ENCODE measurements at places on chromosomes 2 and 18.

DNA sequence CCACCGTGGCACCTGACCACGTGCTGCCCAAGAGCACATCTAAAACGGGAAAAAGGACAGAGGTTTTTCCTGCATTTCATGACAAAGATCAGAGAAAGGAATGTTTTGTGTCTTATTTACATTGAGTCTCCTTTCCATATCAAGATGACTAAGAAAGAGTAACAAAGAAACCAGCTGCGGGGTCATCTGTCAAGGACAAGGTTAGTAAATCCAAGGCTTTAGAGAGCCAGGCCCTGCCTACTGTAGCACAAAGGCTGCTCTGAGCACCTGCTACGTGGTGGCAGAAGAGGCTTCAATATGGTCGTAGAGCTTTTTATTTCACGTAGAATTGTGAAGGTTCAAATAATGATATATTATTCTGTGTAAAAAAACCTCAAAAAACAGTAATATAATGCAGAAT is 51.0 kb downstream of the PRELID3A start:
- DNase-seq, result no peak

- no peak for DNase-seq
Observed at GRCh38 chr18:46068763-46069162, 3.3 kb downstream of the PSTPIP2 start.

- DNase-seq, result no peak
Observed at GRCh38 chr2:5690286-5690685, 1.9 kb upstream of the SOX11 start.

DNA sequence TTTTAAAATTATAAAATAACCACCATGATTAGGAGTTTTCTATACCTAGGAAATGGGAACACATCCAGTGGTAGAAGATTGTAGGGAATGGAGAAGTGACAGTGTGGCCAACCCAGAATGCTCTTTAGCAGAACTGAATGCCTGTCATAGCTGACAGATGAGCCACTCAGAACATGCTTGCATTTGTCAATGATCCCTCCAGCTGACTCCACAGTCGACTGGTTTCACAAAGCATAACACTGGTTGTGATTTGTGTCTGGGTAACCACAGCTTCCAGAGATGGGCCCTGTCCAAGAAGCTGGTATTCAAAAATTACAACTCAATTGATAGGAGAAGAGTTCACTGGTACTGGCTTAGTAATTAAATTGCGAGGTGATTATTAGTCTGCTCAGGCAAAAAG is 9.0 kb upstream of the CTIF start:
- DNase-seq, result no peak

- no peak for DNase-seq
Observed at GRCh38 chr2:82089518-82089917, 1785.0 kb upstream of the LRRTM1 start.

- DNase-seq, result no peak
Observed at GRCh38 chr2:203463266-203463678, 71.8 kb downstream of the RAPH1 start.

DNA sequence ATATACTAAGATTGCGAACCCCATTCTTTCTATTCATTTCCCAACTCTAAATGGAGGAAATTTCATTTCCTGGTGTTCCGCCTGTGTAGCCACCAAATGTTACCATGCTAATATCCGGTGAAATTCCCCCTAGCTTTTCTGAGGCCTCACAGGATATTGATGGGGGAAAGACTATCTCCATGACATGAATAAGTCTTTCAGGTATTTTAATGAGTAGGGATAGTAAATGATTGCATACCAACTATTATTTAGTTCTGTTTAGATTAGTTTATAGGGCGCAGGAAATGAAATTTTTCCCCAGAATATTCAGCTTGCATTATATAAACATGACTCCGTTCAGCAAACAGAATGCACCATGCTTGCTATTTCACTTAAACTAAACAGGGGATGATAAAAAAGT is 55.4 kb downstream of the COL5A2 start:
- no peak for DNase-seq

GRCh38 chr2:235934774-235935484 is 233.3 kb downstream of the GBX2 start:
- DNase-seq, result no peak

DNA sequence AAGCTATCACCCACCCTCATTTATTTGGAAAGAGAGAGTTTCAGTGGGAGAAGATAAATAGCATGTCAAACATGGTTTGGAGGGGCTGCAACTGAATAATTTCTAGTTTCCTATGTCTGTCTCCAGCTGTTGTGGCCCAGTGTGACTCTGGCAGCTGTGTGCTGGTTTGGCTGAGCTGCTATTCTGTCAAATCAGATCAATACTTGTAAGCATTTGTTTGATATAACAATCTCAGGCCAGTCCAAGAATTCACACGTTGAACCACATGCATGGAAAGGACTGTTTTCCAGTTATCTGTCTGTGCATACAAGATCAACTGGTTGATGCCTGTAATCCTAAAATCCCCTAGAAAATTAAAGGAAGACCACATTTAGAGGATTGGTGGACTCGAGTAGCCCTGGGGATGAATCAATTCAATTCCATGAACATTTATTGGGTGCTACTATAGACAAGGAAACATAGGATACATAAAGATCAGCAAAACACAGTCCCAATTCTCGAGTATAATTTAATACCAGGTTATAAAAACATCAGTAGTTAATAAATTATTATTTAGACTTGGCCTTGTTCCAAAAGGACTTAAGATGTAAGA is 209.0 kb upstream of the PARD3B start:
- no peak for DNase-seq

DNA sequence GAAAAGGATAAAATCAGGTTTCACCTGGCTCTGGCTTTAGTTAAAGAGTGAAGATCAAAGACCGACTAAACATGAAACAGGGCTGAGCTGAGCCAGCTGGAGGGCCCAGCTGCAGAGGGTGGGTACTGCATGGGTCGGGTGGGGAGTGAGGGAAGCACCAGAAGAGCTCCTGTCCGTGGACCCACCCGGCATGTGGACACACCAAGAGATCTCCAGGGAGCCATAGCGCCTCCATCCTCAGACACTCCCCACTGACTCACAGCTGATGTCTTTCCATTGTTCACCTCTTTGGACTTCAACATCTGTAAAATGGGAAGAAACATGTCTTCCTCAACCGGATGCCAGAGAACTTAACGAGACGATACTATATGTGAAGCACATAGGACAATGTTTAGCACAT is 178.3 kb upstream of the KLHL29 start:
- no peak for DNase-seq

DNA sequence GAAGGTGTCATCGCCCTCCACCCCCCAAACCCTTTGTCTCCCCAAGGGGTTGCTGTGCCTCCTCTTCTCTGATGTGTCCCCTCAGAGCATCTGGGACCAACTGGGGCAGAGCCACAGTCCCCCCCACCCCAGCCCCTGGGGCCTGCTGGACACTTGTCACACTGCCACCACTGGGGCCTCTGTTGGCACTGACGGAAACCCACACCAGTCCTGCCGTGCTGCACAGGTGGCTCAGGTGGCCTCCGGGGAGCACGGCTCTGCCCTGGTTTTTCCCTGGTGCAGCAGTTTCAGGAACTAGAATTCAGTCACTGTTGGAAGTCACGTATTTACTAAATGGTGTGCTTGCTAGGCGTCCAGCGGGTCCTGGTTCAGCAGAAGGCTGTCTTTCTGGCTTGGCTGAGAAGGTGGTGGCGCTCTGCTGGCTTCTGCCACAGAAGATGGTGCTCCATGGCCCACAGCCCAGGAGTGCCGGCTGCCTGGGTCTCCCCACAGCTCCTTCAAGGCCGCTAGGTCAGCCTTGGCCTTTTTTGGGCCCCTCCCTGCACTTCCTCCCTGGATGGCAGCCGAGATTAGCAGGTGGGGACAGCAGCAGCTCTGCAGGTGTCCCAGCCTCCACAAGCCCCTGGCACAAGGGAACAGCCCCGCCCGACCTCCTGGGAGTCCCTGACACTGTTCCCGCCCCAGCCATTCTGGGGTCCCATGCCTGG is 18.6 kb upstream of the KLHL30 start:
- DNase-seq, result no peak

- DNase-seq, result no peak
Observed at GRCh38 chr18:47964053-47964452, 33.6 kb upstream of the SMAD2 start.

GRCh38 chr2:164479460-164479859 is 141.8 kb downstream of the GRB14 start:
- no peak for DNase-seq
